Small intestine (tissue), 16 donors: ENCODE measurements at places on chromosomes 3 and 15. TPM values are rescaled to one million over a fixed set of nuclear protein-coding genes. Genes with fewer than 3 reads are reported as not detected.

- peak; percentile 85 for DNase-seq
Observed at GRCh38 chr3:197512691-197513571, 42.8 kb downstream of the BDH1 start.

DNA sequence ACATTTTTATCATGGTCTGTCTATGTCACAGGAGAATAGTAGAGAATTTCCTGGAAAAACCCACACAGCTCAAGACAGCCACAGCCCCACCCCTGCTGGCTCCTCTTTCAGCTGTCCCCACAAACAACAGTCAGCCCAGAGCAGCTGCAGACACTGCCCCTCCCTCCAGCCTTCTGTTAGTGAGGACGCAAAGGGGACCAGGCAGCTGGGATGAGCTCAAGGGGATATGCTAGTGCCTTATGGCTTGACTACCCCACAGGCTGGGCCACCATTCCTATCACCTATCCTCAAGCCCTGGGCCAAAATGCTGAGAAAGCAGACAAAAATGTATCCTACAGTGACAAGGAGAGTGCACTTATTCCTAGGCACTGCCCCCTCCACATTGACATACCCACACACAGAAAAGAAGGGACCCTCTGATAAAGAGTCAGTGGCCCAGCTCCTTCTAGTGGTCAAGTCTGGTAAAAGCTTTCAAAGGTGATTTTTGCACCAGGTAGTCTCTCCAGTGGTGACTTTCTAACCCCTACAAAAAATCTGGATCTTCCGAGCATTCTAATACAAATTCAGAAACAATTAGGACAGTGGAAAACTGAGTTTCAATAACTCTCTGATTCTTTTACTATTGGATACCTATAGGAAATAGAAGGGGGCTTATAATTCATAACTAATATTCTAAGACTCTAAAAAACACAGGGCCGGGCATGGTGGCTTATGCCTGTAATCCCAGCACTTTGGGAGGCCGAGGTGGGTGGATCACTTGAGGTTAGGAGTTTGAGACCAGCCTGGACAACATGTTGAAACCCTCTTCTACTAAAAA is 3.0 kb upstream of the MAP1A start:
- no peak for DNase-seq

DNA sequence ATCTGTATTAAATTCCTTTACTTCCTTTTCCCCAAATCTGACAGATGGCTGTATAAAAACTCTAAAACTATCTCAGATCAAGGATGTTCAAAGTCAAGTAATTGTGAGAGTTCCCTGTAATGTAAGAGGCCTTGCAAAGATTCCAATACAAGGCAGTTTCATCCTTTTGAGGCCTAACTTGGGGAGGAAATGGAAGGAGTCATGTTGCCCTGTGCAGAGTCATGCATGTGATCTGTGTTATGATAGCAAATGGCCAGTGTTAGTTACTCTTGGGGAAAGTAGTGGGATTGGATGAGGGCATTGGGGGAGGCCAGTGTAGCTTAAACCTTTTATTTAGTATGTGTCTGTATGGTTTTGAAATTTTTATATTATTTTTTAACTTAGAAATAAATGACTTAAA is 23.7 kb upstream of the FBXL22 start:
- no peak for DNase-seq

GRCh38 chr3:67009716-67010115 is 11.6 kb downstream of the KBTBD8 start:
- no peak for DNase-seq

GRCh38 chr3:185741586-185741985 is 83.3 kb downstream of the IGF2BP2 start:
- no peak for DNase-seq

Gene CHDH
- polyA plus RNA-seq, result 7.4 TPM

DNA sequence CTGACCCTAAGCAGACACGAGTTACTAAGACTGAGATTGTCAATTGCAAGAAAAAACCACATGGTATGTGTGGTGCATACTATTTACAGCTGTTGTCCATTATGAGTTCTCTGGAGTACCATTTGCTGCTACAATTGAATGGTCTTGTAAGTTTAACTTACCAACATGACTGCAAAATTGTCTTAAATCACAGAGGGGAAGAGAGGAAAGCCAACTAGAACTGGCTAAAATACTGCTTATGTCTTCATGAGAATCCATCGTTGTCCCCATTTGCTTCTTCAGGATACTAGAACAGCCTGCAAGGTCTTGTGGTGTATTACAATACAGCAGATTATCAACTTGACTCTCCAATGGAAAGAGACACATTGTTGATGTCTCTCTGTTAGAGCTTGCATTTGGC is 313.2 kb downstream of the AGBL1 start:
- DNase-seq, result no peak

Gene MOBP
- polyA plus RNA-seq, result 0.09 TPM

Gene RARRES1
- 165 TPM for polyA plus RNA-seq

Gene HHATL
- polyA plus RNA-seq, result 0.15 TPM

DNA sequence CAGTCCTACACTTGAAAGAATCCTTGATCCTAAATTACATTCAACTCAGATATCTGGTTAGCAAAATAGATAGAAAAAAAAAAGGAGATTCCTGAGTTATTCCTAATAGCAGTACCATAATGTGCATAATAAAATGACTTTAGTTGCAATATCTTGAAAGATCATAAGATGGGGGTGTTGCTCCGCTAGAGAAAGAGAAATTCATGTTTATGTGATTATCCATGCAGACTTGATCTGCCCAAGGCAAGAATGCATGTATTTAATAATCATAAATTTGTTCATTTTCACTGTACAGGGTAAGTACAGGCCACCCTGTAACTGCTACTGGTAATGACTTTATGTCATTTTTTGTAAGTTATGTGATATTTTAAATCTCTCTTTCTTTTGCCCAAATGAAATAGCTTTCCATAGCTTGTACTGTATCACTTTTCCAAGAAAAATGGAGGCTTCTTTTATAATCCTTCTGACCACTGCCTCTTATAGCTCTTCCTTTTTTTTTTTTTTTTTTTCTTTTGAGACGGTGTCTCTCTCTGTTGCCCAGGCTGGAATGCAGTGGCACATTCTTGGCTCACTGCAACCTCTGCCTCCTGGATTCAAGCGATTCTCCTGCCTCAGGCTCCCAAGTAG is 84.6 kb downstream of the HCN4 start:
- no peak for DNase-seq

Gene SLC28A1
- 64.6 TPM for polyA plus RNA-seq

- no peak for DNase-seq
Observed at GRCh38 chr15:40498418-40498817, 27.6 kb downstream of the CHST14 start.

GRCh38 chr3:150128126-150128525 is 157.4 kb upstream of the PFN2 start:
- no peak for DNase-seq

- DNase-seq, result no peak
Observed at GRCh38 chr3:10251006-10251405, 2.7 kb downstream of the TATDN2 start.

DNA sequence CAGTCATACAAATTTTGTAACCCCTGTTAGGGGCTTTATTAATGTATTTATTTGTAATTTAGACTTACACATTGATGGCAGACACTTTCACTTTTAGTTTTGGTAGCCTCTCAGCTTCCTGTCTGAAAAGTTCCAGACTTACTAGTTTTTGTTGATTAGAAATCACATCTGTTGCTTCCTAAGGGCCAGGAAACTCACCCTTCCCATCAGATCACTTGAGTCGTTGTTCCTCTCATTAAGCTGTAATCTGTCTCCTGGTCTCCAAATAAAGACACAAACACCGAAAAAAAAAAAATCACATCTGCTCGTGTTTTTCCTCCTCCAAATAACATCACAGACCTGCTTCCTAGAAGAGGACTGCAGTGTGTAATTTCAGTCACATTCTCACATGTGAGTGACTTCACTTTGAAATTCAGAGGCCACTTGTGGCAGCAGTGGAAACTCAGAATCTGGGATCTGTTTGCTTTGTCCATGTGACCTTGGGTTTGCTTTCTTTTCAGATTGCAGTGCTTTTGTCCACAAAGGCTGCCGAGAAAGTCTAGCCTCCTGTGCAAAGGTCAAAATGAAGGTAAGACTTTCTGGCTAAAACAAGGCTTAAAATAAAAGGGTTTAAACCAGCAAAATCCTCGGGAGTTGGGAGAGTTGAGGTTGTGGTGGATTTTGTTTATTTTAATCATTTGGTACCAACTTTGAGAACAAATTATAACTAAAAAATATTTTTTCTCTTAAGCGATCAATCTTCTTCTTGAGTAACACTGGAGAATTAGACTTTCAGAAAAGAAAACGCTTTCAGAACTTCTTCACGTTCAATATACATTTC is 87.0 kb downstream of the KLHL25 start:
- peak; percentile 51 for DNase-seq

Gene OR5K2
- polyA plus RNA-seq, result not detected

GRCh38 chr3:47527952-47528725 is 14.6 kb upstream of the ELP6 start:
- DNase-seq, result no peak

Gene DUOX2
- polyA plus RNA-seq, result 0.38 TPM

- DNase-seq, result no peak
Observed at GRCh38 chr3:27322634-27323033, 46.5 kb downstream of the NEK10 start.

DNA sequence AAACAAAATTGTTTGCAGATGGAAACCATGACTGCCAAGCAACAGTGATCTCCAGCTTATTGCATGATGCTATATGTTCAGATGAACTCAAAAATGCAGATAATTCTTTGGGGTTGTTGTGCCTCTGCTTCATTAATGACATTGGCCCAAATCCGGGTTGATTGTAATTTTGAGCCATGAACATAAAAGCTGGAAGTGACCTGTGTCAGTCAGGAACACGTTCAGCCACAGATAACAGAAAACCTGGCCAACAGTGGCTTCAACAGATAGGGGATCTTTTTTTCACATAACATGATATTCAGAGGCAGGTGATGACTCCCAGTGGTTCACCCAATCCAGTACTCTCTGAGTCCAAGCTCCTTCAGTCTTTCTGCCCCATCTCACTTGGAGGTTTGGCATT is 76.9 kb upstream of the EIF1B start:
- no peak for DNase-seq
